Stimulated activated CD4-positive, alpha-beta T cell treated with anti-CD3 and anti-CD28 coated beads, Interleukin-12 subunit alpha, Interleukin-12 subunit beta, amount 100 ng/mL, for 48 hours (primary cell): ENCODE measurements at places on chromosomes 11 and 22.

DNA sequence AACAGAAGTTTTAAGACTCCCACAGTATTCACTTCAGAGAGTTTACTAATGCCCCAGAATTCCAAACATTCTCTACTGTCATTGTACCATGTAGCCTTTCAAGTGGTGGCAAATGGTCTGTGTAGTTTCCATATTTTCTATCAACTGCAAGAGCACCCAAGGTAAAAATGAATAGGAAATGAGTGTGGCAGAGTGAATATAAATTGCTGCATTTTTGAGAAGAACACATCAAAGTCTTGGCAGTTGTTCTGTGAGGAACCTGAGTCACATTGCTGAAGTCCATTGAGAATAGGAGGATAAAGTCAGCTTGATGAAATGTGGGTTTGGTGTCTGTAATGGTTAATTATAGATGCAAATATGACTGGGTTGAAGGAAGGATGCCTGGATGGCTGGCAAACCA lies 193.6 kb downstream of the AASDHPPT start:
- DNase-seq: no peak

DNA sequence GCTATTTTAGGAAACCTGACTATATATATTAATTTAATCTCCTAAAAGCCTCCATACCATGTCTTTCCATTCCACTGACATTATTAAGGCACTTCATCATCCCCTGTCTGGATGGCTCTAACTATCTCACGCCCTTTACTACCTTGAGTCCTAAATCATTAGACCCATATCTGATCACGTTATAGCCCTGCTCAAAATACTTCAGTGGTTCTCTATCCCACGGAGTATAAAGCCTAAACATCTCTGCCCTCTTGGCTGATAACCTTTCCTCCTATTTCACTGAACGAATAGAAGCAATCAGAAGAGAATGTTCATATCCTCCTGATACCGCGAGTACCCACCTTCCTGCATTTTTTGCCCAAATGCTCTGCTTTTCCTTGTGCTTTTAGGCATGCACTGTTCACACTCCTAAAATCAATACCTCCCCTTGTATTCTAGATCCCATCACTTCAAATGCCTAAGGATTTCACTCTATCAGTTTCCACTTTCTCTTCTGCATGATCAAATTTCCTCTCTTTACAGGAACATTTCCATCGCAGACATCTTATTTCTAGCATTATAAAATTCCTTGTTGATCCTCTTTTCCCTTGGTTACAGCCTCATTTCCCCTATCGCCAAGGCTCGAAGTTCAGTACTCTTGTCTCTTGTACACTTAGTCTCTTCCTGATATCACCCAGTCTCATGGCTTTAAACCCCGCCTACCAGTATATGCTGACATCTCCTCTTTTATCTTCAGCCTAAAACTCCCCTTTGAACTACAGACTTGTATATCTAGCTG lies 45.0 kb upstream of the BIRC3 start:
- DNase-seq: no peak

DNA sequence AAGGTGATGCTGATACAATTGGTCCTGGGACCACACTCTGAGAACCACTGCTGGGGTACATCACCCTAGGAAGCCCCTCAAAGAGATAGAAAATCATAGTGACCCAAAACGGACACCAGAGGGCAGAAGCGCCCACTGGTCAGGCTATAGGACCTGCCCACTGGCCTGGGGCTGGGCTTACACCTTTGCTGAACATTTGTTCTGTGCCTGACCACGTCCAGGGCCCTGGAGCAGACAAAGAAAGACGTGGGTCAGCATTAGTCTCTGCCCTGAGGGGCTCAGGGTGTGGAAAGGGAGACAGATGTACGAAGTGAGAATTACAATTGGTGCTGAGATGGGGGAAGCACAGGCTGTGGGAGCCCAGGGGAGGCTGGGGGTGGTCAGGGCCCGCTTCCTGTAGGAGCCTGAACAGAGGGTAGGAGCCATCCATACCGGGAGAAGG lies 14.4 kb upstream of the SERPINH1 start:
- no peak for DNase-seq

DNA sequence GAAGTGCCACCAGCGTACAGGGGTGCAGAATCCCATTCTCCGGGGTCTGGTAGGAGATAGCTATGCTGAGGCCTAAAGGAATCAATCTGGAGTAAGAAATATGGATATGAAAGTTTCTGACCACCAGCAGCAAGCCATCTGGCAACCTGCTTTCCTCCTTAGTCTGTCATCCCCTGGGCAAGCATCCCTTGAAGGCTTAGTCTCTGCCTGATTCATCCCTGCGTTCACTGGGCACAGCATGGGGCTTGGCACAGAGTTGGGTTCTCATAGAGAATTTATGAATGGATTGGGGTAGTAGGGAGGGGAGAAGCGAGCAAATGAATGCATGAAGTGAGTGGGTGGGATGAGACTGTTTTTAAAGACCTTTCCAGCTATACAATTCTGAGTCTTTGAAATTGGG lies 85.8 kb upstream of the NARS2 start:
- no peak for DNase-seq

DNA sequence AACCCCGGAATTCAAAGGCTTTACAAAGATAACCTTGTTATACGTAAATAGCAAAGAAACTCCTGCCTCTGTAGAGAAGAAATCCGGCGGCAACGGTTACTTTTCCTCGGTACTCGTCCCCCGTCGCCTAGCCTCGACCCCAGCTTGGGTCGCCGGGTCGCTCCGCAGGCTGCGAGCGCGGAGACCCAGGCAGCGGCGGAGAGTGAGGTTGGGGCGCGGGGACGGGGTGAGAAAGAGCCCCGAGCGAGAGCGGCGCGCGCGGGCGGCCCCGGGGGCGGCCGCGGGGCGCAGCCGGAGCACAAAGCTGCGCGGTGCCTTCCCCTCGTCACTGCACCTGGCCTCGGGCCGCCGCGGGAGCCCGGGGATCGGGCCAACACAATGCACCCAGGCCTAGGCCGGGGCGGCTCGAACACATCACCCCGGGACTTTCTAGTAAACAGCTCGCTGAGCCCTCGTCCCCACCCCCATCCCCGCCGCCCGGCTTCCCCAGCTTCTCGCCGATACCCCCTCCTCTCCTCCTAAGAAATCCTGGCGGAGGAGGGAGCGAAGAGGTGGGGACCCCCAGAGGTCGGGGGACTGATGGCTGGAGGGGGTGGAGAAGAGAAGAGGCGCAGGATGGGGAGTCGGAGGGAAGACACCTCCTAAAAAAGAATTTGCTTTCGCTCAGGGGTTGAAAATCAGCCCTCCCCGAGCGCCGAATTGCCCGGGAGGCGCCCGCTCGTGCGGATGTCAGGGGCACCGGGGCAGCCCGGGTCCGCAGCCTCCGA lies 845 bp downstream of the MPPED2 start:
- no peak for DNase-seq

DNA sequence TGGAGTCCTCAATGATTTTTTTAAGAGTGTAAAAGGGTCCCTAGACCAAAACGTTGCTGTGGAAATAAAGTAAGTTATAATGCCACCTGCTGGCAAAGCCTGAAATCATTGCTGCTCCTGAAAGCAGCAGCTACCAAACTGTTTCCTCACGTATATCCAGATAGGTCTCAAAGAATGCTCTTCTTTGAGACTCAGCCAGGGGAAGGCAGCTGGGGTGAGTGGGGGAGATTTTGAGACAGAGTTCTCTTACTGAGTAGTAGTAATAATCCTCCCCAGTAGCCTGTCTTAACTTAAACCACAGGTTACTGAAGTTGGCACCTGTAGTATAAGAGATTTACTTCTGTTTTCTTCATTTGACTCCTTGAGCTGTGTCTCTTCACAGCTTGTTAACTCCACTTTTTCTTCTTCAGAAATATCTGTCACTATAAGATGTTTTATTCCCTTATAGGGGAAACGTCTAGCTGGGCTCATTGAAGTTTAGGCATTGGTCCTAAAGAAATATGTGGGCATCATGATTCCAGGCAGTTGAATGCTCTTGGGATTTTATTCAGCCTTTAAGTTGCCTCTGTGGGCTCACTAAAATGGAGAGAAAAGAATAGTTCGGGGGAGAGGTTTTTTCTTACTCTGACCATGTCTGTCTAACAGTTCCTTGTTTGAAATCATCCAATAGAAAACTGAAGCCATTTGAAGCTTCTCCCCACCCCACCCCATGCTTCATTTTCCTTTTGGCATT lies 77.9 kb downstream of the BTBD10 start:
- peak; percentile 20 for DNase-seq

GRCh38 chr11:60310407-60310998 lies 16.6 kb upstream of the MS4A6E start:
- DNase-seq: no peak

GRCh38 chr11:116840224-116840745 lies 2.9 kb upstream of the APOA1 start:
- no peak for DNase-seq

DNA sequence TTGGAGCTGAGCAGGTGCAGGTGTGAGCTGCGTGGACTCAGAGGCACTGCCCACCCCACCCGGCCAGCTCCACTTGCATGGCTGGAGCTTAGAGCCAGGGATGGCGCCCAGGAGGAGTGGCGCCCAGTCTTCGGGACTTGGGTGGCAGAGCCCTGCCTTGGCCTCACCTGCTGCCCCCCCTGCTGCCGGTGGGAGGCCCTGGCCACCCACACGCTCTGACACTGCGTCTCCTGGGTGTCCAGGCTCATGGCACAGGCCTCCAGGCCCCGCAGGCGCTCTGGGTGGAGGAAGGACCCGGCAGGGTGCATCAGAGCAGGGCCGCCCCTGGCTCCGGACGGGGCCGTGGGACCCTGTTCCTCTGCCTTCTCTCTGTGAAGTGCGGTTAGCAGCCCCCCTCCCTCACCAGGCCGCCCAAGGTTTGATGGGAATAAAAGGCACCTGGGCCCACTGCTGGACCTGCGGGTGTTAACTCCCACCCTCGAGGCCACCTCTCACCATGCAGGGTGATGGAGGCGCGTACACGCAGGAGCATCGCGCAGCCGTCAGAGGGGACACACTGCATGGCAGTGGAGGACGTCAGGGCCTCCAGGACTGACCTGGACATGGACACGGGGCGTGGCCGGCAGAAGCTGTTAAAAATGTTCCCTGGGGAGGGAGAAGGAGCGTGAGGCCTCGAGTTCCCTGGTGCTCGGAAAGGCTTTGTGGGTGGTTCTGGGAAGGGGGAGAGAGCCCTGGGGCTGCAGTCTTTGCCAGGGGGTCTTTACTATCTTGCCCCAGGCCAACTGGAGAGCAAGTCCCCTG lies 11.8 kb downstream of the IL17REL start:
- no peak for DNase-seq

- DNase-seq: no peak
Measured at GRCh38 chr11:93737904-93738612, 3.2 kb downstream of the TAF1D start.

DNA sequence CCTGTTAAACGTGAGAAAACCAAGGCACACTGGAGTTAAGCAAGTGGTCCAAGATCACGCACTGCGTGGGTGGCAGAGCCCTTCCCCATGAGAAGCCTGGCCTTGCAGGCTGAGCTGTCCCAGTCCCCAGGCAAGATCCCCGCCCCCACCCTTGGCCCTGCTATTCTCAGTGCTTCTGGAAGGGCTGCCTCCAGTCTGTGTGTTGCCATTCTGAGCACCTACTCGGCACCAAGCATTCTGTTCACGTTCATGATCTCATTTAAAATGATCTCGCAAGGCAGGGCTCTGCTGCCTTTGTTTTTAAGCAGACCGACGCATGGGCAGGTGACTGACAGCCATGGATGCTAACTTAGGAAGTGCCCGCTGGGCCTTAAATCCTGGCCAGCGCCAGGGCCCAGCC lies 62.8 kb downstream of the PHF21B start:
- no peak for DNase-seq

- DNase-seq: no peak
Measured at GRCh38 chr11:27229511-27230191, 133.4 kb downstream of the CCDC34 start.

GRCh38 chr11:9192561-9192960 lies 72.6 kb downstream of the DENND5A start:
- DNase-seq: no peak

- no peak for DNase-seq
Measured at GRCh38 chr11:128462922-128463321, 124.4 kb downstream of the ETS1 start.

DNA sequence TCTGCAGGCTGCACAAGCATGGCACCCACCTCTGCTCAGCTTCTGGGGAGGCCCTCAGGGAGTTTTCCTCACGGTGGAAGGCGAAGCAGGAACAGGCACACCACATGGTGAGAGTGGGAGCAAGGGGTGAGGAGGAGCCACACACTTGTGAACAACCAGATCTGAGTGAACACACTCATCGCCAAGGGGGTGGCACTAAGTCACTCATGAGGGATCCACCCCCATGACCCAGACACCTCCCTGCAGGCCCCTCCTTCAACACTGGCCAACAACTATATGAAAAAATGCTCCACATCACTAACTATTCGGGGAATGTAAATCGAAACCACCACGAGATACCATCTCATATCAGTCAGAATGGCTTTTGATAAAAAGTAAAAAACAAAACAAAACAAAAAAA lies 722 bp upstream of the KRTAP5-2 start:
- no peak for DNase-seq

- peak; percentile 49 for DNase-seq
Measured at GRCh38 chr11:72676861-72677341, 2.7 kb upstream of the PDE2A start.

DNA sequence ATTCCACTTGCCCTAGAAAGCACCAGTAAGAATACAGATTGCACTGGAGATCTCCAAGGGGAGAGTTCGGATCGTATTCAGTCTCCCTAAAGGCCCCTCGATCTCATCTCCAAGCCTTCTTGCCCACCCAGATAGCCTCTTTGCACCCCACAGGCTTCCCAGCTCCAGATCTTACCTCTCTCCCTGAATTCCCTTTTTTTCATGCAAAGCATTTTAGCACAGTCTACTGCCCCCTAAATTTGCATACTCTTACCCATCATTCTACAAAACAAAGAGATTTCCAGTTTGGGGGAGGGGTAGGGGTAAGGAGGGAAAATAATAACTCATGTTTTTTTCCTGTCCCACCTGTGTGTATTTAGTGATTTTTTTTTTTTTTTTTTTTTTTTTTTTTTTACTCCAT lies 105.2 kb downstream of the NAV2 start:
- DNase-seq: no peak

DNA sequence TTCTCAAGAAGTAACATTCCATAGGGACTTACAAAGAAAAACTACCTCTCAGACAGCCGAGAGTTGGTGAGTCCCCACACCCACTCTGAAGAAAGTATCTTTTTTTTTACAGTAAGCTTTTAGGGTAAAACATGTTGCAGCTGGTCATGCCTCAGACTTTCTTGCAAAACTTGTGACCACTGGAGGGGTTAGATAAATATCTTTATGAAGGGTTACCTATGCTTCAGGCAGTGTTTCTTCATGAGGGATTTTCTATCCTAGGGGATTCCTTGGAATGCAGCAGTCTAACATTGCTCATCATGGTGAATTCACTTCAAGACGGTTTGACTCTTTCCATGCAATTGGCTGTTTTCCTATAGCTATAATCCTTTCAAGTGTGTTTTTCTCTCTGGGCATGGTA lies 20.8 kb upstream of the SNX19 start:
- no peak for DNase-seq
